ENCODE measurements at places on chromosomes 2 and 18.

DNA sequence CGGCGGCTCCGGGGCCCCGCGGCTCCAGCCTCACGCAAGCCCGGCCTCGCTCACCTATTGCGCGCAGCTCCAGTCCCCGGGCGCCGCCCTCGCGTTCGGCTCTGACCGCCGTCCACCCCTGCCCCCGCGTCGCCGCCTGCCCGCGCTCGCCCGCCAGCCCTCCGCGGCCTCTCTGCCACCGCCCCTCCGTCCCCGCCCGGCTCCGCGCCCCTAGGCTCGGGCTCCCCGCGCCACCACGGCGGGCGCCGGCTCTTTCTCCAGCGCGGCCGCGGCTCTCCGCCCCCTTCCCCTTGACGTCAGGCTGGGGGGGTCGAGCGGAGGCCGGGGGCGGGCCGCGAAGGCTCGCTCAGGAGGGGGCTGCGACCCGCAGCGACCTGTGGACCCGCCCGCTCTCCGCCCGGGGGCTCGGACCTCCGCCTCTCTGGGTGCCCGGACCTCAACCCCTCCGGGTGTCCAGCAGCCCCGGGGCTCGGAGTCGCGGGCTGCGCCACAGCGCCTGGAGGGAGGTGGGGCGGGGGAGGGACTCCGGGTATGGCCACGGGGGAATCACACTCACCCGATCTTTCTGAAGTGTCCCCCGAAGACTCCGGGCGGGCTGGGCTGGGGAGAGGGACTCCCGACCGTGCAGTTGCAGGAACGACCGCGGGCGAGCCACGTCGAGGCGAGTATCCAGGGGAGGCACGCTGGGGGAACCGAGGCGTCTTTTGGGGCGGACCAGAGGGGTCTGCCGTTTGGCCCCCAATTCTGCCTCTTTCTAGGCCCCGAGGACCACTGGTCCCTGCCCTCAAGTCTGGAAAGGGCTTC, at the start of gene SEMA4C:
Gene SEMA4C, minus strand, starts transcription at position 259 of the 804 bp plus-strand sequence. CDS start 2,194 bp downstream, outside the sequence.
- DNase-seq: peak; percentile 45

GRCh38 chr2:159546716-159547430, 69.5 kb downstream of the BAZ2B start:
- DNase-seq: no peak

GRCh38 chr2:165691615-165692014, 102.4 kb downstream of the GALNT3 start:
- no peak for DNase-seq

GRCh38 chr2:118710481-118710880, 137.0 kb downstream of the EN1 start:
- no peak for DNase-seq

DNA sequence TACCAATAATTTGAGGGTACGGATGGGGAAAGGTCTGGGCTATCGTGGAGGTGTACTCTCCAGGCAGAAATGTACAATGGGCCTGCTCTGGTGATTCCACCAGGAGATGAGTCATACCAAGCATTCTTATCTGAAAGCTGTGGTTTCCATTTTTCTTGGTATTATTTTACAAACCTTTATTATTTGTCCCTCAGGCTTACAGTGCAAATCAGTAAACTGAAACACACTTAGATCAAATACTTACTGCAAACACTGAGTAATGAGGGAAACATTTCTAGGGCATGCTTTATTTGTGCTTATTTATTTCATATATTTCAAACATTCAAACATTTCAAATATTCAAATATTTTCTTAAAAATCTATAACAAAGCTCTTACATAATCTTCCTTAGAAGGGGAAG, 319.8 kb downstream of the RND3 start:
- DNase-seq: peak; percentile 51

GRCh38 chr2:1136846-1137245, 186.2 kb downstream of the SNTG2 start:
- DNase-seq: no peak

DNA sequence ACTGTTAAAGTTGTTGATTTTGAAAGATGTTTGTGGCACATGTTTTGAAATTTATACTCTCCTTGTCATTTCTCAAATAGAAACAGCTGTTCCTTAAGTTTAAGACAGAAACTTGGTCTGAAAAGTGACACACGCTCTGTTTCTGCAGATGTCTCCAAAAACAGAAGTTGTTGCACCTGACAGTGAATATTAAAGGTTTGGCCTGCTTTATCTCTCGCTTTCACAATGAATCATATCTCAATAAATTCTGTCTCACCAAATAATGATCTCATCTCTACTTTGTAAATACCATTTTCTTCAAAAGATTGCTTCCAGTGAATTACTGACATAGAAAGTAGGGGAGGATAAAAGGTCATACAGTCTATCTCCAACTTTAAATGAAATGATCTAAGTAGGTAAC, 294.9 kb upstream of the SYT4 start:
- DNase-seq: no peak

- DNase-seq: no peak
Measured at GRCh38 chr18:79881695-79882094, 69.8 kb downstream of the SLC66A2 start.

DNA sequence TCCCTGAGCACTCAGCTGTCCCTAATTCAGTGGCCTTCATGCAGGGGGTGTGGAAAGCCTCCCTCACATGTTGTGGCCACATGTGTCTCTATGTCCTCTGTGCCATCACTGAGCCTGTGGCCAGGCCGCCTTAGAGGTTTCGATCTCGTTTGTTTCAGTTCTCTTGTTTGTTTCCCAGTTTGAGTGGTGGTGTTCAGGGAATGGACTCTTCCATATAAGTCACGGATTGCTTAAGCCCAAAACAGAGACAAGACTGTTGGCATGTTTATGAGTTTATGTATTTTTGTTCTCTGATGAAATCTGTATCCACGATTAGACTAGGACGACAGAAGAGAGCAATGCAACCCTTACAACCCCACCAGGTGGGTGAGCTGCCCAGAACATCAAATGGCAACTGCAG, 134.5 kb downstream of the CCBE1 start:
- no peak for DNase-seq

DNA sequence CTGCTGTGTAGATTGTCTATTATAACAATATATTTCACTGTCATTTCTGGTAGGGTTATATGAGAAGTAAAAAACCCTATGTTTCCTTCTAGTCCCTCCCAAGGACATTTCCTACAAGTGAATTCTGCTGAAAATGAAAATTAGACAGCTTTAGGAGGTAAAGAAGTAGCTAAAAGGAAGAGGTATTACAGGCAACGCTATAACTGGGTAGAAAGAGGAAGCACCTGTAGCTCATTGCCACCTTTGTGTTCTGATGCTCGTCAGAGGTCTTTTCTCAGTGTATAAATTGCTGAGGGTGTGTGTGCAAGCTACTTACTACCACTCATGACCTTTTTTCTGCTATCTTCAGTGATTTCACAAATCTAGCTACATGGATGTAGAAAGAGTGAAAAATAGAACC, 1.4 kb downstream of the DNAJC10 start:
- no peak for DNase-seq

GRCh38 chr2:203623661-203624060, 82.8 kb upstream of the CD28 start:
- no peak for DNase-seq

DNA sequence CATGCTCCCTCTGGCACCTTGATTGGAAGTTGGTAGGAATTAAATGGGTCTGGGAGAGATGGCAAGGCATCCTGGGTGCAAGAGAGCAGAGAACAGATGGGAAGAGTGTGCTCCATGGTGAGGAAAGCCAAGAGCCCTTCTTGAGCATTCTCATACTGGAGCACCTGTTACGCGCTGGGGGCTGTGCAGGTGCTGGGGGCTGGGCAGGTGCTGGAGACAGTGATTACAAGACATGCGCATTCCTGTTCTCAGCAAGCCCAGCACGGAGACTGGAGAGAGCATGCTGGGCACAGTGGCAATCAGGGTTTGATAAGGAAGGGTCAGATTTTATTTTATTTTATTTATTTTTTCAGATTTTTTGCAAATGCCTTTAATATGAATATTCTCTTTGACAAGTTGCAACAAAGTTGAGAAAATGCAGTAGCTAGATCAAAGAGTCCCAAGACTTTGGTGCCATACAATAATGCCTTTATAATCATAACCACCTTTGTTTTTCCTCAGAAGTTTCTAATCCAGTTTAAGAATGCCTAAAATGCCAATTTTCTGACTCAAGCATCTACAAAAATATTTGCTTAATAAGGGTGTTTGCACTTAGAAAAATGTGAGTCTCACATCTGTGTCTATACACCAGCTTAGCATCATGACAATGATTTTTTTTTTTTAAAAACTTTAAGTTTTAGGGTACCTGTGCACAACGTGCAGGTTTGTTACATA, 193.3 kb downstream of the RNF152 start:
- DNase-seq: no peak

DNA sequence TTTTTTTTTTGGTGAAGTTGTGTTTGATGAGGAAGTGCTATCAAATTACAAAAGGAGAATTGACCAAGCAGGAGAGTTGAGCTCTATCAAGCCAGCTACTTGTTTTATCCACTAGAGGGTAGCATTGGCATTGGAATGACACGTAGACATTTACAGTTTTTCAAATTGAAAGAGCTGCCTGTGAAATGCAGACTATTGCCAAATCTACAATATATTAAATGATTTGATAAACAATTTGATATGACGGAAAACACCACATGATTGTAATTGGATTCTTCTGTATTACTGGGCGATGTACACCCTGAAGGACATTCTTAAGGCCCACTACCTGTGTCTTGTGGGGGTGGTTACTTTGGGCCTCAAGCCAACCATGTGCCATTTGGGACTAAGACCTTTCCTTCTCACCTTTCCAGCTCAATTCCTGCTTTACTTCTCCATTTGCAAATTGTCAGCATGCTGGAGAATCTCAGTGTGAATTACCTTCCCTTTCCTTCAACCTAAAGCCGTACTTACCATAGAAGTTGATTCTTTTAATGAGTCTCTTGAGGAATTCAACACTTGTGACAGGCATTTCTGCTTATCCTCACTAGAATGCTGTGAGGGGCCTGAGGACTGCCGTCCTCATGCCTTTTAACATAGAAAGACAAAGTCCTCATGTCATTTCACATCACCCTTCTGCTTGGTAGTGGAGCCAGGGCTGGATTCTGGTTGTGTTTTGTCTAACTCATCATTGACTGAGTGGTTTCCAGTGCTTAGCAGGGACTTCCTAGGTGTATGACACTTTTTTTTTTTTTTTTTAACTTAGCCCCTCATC, 134.8 kb upstream of the THUMPD2 start:
- DNase-seq: peak; percentile 70

DNA sequence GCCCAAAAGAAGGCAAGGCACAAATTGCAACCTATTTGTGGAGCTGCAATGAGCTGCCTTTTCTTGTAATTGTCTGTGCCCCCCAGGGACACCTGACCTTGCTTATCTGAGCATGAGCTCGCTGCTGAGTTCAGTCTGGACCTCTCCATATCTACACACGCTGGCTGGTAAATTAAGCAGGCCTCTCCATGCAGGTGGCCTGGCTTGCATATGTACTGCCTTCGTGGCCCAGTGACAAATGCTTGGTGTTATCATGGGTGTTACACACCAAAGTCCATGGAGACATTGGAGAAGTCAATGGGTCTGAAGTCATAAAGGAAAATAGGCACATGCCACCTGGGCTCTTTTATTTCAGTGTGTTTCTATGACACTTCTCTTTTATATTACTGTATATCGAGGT, 121.2 kb downstream of the IRS1 start:
- DNase-seq: no peak

GRCh38 chr18:50091509-50092244, 103.3 kb downstream of the MYO5B start:
- no peak for DNase-seq

GRCh38 chr18:21330122-21330701, 88.2 kb downstream of the GREB1L start:
- DNase-seq: peak; percentile 12

GRCh38 chr2:10139536-10139935, 17.0 kb downstream of the RRM2 start:
- DNase-seq: no peak

GRCh38 chr2:12620759-12621158, 96.0 kb upstream of the TRIB2 start:
- no peak for DNase-seq

DNA sequence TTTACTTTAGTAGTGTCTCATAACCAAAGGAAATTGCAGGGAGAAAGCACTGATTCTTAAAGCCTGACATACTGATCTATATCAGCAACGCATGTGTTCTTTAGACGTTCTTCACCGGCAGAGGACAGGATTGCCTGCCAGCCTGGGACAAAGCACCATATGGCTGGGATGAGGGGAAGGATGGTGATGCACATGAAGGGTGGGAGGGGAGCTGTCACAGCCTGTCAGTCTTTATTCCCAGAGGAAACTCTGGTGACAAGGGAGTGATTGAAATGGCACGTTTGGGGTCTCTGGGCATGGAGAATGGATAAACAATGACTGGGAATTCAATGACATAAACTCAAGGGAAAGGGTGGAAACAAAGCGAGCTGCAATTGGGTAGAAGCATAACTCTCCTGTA, 808.1 kb downstream of the DCC start:
- no peak for DNase-seq

DNA sequence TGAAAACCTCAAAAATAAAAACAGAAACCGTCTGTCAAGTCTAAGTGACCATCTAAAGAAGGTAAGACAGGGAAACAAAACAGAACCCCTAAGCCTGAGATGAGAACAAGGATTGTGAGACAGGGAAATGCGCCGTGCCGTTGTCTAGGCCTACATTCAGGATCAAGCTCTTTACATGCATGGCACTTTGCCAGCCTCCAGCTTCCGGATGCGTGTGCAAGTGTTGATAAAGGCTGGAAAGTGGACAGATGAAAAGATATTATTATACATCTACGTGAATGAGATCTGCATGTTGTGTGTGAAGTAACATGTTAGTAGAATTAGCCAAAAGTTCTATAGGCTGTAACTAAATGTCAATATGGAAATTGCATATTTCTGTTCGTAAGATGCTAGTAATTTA, 28.6 kb upstream of the TMEM87B start:
- DNase-seq: no peak

DNA sequence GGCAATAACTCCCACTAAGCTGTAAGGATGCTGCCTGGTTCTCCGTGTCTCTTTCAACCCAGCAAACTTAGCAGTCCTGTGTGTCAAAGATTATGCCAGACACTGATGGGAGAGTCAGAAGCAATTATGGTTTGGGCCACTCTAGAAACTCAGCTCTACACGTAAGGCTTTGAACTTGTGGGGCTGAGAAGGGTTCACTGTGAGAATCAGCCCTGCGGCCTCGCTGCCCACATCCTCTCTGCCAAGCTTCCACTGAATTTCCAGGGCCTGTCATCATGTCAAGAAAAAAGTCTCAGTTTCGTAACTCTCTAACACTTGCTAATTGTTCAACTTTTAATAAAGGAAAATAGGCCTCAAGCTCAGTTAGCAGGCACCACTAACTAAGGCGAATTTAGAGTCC, 308.8 kb upstream of the LYPD1 start:
- DNase-seq: no peak

GRCh38 chr2:31828891-31829290, 181.9 kb downstream of the MEMO1 start:
- DNase-seq: no peak

DNA sequence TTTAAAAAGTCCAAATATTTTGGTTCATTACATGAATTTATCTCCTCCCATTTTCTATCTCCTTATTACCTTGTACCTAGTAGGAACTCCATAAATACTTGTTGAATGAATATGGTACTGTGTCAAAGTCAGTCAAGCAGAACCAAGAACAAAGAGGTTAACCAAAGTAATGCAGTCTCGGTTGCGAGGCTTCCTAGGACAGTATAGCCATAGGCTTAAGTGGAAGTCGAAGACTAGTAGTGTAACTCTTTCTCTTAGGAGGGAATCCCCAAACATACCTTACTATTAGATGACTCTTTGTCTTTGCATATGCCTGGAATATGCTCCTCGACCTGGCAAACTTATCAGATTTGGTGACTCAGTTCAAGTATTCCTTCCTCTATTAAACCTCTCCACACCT, 4.8 kb downstream of the LIPT1 start:
- no peak for DNase-seq

- no peak for DNase-seq
Measured at GRCh38 chr2:157843935-157844334, 32.2 kb downstream of the ACVR1 start.

- no peak for DNase-seq
Measured at GRCh38 chr2:176383836-176384442, 114.7 kb downstream of the MTX2 start.
